NCI-H1930 (cell line): ENCODE measurements at places on chromosomes 11 and 22.

DNA sequence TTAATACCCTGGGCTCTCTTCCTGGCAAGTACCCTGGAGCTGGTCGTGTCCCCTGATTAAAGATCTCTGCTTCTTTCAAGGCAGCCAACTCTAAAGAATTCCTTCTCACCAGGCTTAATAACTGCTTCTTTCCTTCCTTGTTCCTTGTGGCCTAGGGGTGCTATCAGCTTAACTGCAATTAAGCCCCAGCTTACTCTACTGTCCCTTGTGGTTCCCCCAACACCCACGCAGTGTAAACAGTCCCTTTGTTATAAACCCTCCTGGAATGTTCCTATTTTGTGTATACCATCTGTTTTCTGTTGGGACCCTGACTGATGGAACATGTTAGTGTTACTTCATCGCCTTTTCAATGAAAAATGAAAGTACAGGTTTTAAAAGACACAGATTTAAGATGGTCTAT lies 126.4 kb upstream of the KIRREL3 start:
- DNase-seq, result no peak

DNA sequence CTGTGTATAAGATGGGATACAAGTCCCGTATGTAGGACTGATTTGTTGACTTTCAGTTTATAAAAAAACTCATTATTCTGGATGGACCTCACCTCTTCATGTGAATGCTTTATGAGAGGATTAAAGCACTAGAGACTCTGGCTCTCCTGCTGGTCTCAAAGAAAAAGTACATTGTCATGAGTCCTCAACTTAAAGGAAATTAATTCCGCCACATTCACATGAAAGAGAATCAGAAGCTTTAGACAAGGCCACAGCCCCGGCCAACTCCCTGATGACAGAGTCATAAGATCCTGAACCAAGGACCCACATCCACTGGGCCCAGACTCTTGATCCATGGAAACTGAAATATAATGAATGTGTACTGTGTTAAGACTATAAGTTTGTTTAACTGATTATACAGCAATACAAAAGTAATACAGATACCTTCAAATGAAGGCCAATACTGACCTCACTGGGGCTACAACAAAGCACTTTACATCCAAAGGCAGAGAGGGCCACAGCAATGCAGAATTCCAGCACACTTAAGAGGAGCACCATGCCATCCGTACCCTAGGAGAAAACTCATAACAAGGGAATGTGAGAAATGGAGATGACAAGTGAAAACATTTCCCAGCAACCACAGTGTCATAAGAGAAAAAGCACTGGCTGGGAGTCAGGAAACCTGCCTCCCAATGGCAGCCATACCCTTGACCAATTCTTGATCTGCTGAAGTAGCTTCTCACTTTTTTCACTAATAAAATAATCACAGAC lies 25.4 kb upstream of the MS4A6A start:
- no peak for DNase-seq

DNA sequence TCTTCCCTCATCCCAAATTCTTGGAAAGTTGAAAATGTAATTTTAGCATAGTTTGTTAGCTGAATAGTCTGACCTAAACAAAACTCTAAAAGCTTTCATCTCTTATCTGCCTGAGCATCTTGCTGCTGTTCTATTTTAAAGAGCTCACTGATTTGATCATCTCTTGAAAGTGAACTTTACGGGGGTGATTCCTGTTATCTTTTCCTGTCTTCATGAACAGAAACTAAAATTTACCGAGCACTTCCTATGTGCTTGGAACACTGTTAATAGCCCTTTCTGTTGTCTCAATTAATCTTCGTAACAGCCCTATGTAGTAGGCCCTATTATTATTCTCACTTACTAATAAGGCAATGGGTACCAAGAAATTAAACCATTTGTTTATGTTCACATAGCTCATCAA lies 12.3 kb downstream of the AMOTL1 start:
- no peak for DNase-seq

DNA sequence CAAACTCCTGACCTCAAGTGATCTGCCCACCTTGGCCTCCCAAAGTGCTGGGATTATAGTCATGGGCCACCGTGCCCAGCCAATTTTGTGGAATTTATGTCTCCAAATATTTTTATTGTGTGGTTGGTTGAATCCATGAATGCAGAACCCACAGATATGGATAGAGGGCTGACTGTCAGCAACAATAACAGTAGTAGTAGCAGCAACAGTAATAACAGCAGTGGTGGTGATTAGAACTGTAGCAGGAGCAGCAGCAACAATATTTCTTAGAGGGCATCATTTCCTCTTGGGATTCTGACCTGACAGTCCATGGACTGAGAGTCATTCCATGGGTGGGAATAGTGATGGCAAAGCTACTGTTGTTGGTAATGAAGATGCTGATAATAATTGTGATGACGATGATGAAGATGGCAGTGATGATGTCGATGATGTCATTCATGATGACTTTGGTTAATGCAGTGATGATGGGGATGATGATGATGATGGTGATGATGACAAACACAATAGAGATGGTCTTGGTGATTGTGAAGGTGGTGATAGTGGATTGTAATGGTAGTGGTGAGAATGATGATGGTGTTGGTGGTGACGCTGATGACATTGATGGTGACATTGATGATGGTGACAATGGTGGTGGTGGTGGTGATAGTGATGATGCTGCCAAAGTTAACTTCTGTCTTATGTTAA lies 13.9 kb upstream of the CD82 start:
- DNase-seq, result no peak

DNA sequence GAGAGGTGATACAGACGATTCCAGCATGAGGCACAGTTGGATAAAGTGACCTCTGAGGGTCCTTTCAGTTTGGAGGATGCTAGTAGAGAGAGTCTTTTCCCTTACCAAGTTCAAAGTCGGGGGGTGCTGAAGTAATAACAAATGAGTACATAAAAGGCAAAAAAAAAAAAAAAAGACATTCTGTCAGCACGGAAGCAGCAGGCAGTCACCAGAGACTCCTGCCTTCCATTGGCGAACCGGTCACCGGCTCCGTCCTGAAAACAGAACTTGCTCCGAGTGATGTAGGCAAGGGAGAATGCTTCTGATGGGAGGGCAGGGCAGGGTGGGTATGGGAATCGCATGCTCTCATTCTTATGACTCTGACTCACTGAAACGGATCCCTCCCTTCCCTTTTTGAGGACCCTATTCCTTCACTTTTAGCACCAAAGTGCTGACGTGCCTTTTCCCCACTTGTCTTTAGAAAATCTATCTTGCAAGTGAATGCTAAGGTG lies 65.9 kb downstream of the PRR5L start:
- DNase-seq, result no peak

DNA sequence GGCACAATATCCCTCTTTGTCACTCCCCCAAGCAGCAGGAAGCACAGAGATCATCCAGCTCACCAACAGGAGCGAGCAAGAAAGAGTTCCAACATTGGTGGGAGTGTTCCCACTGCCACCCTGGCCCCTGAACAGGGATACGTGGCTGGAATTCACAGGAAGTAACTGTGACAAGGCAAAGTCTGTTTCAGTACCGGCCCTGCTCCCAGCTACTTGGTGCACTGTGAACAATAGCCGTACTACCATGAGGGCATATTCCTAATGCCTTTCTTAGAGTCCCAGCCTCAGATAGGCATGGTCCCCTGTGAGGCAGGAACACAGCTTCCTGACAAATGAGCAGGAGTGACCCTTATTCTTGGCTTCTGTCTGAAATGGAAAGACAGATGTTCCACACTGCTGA lies 1.8 kb upstream of the SLC37A2 start:
- no peak for DNase-seq

- no peak for DNase-seq
Measured at GRCh38 chr11:101555366-101555765, 28.4 kb downstream of the TRPC6 start.

GRCh38 chr11:128927683-128928336 lies 14.9 kb downstream of the TP53AIP1 start:
- no peak for DNase-seq

- no peak for DNase-seq
Measured at GRCh38 chr22:31652911-31653684, 8.9 kb downstream of the PISD start.

DNA sequence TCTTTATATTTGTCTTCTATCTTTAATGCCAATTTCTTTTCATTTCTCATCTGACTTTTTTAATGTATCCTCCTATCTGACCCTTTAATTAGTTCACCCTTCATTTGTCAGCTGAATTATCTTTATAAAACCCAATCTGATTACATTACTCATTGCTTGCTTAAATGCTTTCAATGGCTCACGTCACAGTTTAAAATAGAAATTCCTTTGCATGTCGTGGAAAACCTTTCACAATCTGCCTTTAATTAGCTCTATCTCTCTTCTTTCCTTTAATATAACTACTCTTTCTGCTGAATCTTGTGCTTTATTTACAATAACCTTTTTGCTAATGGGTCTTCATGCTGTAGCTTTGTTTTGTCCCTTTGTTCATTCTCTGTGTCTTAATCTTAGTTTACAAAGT lies 125.7 kb downstream of the DYNC2H1 start:
- DNase-seq, result no peak

DNA sequence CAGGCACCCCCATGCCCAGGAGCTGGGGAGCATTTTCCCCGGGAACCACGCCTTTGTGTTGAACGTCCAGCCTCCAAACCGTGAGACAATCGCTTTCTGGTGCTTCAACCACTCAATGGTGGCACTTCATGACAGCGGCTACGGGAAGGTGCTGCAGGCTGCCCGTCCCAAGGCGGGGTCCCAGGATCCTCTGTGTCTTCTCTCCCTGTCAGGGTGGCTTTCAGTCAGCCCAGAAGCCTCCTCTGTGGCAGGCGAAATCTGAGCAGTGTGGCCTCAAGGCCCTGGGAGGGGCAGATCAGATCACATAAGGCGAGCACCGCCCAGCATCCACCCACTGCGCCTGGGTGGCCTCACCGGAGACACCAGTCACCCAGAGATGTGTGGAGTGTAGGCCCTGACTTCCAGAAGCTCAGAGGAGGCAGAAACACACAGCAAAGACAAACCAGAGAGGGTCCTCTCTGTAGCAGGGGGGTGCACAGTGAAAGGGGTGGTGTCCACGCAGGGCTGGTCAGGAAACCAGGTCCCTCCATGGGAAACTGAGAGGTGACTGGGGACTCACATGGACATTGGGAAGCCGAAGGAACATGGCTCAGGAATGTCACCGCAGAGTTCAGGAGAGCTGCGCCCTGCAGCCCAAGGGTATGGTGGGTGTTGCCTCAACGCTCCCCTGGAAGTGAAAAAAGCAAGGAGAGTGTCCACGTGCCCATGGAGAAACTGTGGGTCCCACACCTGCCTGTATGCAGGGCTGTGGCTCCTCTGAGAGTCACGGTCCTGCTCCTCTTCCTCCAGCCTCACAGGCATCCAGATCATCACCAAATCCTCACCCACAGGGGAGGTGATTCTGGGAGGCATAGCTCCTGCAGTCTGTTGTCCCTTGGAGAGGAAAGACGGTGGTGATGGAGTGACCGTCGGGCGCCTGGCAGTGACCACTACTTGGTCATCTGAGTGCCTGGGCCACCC lies 1420.7 kb downstream of the TBC1D22A start:
- no peak for DNase-seq

- no peak for DNase-seq
Measured at GRCh38 chr11:35549787-35550186, 24.4 kb upstream of the PAMR1 start.

GRCh38 chr11:65718964-65719492 lies 1.6 kb downstream of the RNASEH2C start:
- no peak for DNase-seq

DNA sequence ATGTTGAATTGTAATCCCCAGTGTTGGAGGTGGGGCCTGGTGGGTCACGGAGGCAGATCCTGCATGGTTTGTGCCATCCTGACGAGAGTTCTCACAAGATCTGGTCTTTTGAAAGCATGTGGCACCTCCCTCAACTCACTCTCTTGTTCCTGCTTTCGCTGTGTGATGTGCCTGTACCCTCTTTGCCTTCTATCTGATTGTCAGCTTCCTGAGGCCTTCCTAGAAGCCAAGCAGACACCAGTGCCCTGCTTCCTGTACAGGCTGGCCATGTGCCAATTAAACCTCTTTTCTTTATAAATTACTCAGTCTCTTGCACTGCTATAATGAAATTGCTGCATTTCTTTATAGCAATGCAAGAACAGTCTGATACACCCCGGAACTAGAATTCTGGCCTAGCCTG lies 13.1 kb downstream of the PTPN5 start:
- DNase-seq, result no peak

- peak; percentile 14 for DNase-seq
Measured at GRCh38 chr11:109956124-109956793, 136.9 kb upstream of the ZC3H12C start.

- no peak for DNase-seq
Measured at GRCh38 chr11:111602865-111603610, 789 bp downstream of the SIK2 start.

GRCh38 chr11:46948378-46949131 lies 12.0 kb downstream of the CSTPP1 start:
- peak; percentile 41 for DNase-seq

DNA sequence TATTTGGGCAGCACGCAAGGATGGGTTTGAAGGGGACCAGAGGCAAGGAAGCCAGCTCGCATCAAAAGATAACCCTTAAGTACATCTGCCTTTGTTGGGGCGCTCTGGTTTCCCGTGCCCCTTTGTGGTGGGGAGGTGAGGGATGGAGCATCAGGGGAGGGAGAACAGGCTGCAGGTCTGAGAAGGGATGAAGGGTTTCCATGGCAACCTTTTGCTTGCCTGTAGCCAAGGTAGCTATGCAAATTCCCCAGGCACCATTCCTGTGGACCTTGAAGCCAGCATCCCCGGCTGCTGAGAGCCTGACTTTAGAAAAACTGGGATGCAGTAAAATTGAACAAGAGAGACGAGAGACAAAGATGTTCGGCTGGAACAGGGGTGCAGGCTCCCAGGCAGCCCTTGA lies 75.7 kb downstream of the SEZ6L start:
- DNase-seq, result no peak

GRCh38 chr22:44542561-44543222 lies 44.7 kb upstream of the RTL6 start:
- no peak for DNase-seq

GRCh38 chr11:128210148-128210940 lies 377.0 kb downstream of the ETS1 start:
- no peak for DNase-seq

DNA sequence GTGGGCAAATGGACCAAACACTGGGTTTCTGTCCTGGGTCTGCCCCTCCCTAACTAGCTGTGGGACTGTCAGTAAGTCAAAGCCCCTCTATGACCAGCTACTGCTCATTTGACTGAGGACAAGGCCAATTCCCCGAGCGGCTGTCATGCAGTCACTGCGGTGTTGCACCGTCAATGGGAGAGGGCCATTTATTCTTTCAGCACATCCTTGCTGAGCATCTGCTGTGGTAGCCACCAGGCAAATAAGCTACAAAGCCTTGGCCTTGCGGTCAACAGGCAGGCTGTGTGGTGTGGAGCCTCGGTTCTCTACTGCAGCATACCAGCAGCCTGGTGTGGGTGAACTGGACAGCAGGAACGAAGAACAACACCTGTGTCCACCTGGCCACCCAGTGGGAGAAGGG lies 25.8 kb upstream of the SERPIND1 start:
- DNase-seq, result no peak

GRCh38 chr11:117868088-117868487 lies 8.4 kb downstream of the FXYD6 start:
- no peak for DNase-seq

GRCh38 chr22:48104766-48105165 lies 1342.3 kb downstream of the TBC1D22A start:
- no peak for DNase-seq
